ENCODE measurements at places on chromosomes 4 and X.

DNA sequence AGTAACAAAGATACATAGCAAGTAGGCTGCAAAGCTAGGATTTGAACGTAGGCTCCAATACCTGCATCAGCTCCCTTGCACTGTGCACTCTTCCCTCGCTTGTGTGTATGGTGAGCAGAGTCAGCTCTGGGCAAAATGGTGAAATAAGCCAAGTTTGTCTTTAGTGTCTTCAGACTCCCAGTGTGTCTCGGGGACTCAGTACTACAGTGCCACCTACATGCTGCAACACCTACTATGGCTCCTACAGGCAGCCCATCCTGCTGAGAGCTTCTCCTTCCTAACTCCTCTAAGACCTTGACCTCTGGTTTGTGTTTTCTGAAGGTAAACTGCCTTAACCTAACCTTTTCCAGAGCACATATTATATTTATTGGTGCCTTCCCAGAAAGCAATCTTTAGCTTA lies 42.5 kb downstream of the RTL9 start:
- DNase-seq, result no peak

DNA sequence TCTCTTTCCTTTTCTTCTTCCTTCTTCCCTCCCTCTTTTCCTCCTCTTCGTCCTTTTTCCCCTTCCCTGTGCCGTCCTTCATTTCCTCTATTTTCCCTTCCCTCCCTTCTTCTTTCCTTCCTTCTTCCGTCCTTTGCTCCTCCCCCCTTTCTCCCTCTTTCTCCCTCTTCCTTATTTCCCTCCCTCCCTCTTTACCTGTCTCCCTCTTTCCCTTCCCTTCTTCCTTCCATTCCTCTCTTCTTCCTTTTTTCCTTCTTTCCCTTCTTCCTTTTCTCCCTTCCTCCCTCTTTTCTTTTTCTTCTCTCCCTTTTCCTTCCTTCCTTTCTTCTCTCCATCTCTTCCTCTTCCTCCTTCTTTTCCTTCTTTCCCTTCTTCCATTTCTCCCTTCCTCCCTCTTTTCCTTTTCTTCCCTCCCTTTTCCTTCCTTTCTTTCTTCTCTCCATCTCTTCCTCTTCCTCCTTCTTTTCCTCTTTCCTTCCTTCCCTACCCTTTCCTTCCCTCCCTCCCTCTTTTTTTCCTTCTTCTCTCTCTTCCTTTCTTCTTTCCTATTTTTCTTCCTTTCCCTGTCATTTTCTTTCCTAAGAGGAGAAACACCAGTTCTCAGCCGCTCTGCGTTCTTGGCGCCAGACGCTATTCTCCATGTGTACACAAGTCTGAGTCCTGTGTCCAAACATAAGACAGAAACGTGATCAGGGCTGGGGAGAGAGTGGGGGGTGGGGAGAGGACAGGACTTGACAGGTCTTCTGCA lies 597.1 kb downstream of the MID1IP1 start:
- peak; percentile 88 for DNase-seq

- no peak for DNase-seq
These were observed 43.1 kb downstream of the ADAMTS3 start for GRCh38 chr4:72525938-72526337.

- no peak for DNase-seq
These were observed 295.9 kb upstream of the CASK start for GRCh38 chrX:42219231-42219630.

GRCh38 chr4:53730031-53730805 lies 138.9 kb upstream of the LNX1 start:
- DNase-seq, result no peak

- peak; percentile 12 for DNase-seq
These were observed 11.1 kb downstream of the ANXA3 start for GRCh38 chr4:78562687-78563086.

- DNase-seq, result peak; percentile 26
These were observed 57.7 kb upstream of the PASD1 start for GRCh38 chrX:151505796-151506195.

GRCh38 chrX:45198301-45198700 lies 2.4 kb downstream of the DIPK2B start:
- no peak for DNase-seq

- DNase-seq, result no peak
These were observed 1262.7 kb upstream of the PABPC4L start for GRCh38 chr4:135464311-135464710.

DNA sequence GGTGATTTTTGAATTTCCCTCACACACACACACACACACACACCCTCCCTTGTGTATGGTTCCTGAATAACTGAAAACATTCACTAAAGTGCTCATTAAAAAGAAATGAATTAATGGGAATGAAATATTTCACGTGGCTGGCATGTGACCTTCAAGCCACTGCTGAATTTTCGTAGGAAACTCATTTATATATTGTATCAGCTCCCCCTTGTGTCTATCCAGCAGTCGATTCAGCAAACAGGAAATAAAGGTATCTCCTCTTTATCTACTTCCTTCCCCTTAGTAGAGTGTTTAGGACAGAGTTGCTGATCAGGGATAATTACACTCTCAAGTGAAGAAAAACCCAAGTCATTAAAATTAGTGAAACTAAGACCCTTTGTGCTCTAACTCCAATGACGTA lies 912.6 kb upstream of the LCORL start:
- DNase-seq, result no peak

GRCh38 chr4:181147416-181147951 lies 1095.7 kb upstream of the TENM3 start:
- DNase-seq, result peak; percentile 21

GRCh38 chr4:133969202-133969848 lies 232.3 kb downstream of the PABPC4L start:
- peak; percentile 84 for DNase-seq

DNA sequence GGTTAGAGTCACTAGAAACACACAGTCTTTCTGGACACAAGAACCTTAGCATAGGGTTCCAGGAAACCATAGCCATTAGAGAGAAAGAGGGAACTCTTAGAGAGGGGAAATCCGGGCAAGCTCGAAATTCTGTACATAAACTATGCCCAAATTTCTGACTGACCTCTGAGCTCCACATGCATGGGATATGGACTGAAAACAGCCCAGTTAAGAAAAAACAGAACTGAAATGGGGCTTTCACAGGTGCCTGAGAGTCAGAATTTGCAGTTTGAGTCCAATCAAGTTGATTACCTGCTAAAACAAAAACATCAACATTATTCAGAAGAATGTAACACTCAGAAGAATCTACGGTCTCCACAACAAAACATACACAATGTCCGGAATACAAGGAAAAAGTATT lies 13.1 kb downstream of the DCHS2 start:
- DNase-seq, result no peak

GRCh38 chr4:69649629-69650028 lies 3.4 kb downstream of the UGT2A1 start:
- no peak for DNase-seq

- peak; percentile 13 for DNase-seq
These were observed 6.3 kb downstream of the CPE start for GRCh38 chr4:165385126-165385525.

DNA sequence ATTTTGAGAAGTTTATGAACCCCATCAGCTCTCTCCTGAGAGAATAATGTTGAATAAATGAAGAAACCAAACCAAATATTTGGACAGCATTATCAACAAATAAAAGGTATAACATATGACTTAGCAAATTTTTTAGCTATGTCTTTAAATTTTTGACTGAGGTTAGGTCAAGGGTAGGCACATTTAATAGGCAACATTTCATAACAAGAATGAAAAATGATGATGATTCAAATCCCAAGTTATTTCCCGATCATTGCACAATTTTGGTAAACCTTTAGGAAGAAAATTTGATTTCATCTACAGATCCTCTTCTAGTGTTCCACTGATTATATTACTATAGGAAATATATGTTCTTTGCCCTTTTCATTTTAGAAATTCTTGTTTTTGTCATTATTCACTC lies 123.7 kb upstream of the TLR3 start:
- DNase-seq, result no peak

- DNase-seq, result peak; percentile 13
These were observed 166.0 kb downstream of the FRMPD4 start for GRCh38 chrX:12304261-12304660.

- DNase-seq, result peak; percentile 27
These were observed 8.0 kb upstream of the ODAPH start for GRCh38 chr4:75547647-75548387.

GRCh38 chr4:150769845-150770244 lies 187.9 kb downstream of the MAB21L2 start:
- DNase-seq, result no peak

DNA sequence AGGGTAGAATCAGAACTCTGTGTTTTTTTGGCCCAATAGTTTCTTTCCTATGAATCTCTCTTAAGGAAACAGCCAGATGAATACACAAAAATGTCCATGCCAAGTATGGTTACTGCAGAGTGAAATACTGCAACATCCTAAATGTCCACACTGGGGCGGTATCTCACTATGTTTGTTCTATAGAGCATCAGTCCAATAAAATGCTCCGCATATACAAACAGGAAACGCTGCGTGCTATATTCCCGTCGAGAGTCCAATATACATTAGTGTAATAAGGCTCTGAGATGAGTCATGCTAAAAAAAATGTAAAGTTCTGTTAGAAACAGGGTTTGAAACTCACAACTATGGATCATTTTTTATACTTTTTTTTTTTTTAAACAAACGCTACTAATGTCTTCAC lies 72.9 kb upstream of the ENOX2 start:
- peak; percentile 70 for DNase-seq

- DNase-seq, result peak; percentile 2
These were observed 59.1 kb downstream of the FREM3 start for GRCh38 chr4:143641361-143641760.

Data from NCI-H69 (cell line).